ENCODE measurements at places on chromosomes 5 and 9.

GRCh38 chr5:42715785-42716184, 40.8 kb upstream of the CCDC152 start:
- DNase-seq, result no peak

GRCh38 chr5:38905516-38905915, 59.7 kb downstream of the OSMR start:
- DNase-seq, result no peak

- no peak for DNase-seq
These were observed 297.1 kb upstream of the ATP10B start for GRCh38 chr5:161149078-161149477.

GRCh38 chr5:76175821-76176403, 92.7 kb downstream of the SV2C start:
- DNase-seq, result no peak

DNA sequence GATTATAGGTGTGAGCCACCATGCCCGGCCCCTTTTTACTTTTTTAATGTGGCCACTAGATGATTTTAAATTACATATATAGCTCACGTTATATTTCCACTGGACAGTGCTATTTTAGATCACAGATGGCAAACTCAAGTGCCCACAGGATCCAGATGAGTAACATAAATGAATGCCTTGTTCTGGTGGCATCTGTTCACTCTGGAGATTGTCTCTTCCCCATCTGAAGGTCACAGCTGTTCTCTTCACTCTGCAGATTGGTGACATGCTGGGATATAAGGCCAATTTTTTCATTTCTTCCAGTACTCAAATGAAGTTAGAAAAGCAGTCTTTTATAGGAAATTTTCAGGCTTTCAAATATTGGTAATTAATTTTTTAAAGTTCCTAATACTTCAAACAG, 160.1 kb downstream of the DOCK8 start:
- no peak for DNase-seq

DNA sequence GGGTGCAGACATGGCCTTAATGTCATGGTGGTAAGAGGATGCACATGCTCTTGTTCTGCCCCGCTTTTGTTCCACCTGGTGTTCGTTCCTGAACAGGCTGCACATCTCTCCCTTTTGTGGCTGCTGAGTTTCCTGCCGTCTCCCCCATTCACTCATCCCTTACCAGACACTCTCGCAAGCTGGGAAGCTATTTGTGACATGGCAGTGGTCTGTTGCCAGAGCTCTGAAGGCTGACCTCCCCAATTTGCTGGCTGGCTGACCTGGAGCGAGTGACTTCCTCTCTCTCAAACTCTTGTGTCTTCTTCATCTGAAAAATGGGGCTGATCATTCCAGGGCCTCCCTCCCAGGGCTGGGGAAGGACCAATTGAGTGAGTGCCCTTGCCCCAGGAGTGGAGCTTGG, 35.9 kb downstream of the HRH2 start:
- DNase-seq, result no peak

- DNase-seq, result no peak
These were observed 53.2 kb upstream of the KCNMB1 start for GRCh38 chr5:170442391-170442790.

- no peak for DNase-seq
These were observed 422.3 kb upstream of the WWC1 start for GRCh38 chr5:167869125-167869524.

DNA sequence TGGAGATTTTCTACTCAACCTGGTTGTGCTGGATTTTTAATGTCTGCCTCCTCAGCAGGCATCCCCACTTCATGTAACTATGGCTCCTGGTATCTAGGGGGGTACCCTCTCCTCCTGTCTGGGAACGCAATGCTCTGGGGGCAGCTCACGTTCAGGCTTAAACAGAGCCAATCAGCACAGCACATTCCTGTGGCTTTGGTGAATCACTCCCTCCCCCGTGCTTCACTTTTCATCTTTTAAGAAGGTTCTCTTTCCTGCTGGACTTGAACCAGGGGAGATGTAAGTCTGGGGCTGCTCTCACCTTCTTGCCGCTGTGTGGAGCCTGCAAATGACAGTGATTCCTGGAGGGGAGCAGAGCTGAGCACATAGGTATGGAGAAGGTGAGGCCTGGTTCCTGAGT, 101.2 kb downstream of the MSX2 start:
- no peak for DNase-seq

- no peak for DNase-seq
These were observed 41.0 kb downstream of the B4GALT1 start for GRCh38 chr9:33125871-33126823.

GRCh38 chr5:111813537-111813936, 56.5 kb upstream of the NREP start:
- DNase-seq, result no peak

- DNase-seq, result no peak
These were observed 374.3 kb downstream of the CCDC171 start for GRCh38 chr9:15927161-15927560.

- DNase-seq, result no peak
These were observed 570.4 kb downstream of the NR2F1-AS1 start for GRCh38 chr5:93010616-93011015.

DNA sequence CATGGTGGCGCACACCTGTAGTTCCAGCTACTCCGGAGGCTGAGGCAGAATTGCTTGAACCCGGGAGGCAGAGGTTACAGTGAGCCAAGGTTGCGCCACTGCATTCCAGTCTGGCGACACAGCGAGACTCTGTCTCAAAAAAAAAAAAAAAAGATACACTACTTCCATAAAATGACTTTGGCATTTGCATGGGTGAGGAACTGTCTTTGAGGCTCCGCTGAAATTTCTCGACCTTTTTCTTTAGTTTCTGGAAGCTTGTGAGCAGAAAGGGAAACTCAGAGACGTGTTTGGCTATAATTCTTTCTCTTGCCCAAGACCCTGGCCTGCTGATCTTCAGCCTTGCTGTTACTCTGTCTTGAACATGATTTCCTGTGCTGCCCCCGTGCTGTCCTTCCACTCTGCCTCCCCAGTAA, 37.3 kb downstream of the SPIN1 start:
- DNase-seq, result no peak

DNA sequence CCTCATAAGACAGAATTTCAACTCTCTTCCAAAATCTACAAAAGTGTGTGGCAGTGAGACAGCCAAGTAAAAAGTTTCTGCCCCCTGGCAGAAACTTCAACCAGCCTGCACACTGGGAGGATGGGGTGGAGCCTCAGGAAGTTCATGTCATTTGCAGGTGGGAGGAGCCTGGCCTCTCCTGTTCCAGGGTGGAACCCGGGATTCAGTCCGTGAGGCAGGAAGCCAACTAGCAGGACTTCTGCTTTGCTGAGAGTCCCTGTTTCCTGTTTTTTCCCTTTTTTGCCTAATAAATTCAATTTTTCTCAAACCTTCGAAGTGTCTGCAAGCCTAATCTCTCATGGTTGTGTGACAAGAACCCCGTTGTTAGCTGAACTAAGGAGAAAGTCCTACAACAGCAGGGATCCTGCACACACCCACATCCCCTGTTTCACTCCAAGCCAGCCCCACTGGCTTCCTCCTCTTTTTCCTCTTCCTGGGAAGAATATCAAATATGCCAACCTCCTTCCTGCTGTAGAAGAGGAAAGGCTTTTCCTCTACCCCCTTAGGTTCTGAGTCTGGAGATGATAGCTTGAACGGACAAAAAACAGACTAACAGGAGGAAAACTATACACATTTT, 69.3 kb downstream of the ALDH7A1 start:
- DNase-seq, result no peak

- no peak for DNase-seq
These were observed 124.4 kb downstream of the SSBP2 start for GRCh38 chr5:81626524-81626923.

GRCh38 chr5:142287973-142288313, 36.9 kb downstream of the SPRY4 start:
- no peak for DNase-seq

DNA sequence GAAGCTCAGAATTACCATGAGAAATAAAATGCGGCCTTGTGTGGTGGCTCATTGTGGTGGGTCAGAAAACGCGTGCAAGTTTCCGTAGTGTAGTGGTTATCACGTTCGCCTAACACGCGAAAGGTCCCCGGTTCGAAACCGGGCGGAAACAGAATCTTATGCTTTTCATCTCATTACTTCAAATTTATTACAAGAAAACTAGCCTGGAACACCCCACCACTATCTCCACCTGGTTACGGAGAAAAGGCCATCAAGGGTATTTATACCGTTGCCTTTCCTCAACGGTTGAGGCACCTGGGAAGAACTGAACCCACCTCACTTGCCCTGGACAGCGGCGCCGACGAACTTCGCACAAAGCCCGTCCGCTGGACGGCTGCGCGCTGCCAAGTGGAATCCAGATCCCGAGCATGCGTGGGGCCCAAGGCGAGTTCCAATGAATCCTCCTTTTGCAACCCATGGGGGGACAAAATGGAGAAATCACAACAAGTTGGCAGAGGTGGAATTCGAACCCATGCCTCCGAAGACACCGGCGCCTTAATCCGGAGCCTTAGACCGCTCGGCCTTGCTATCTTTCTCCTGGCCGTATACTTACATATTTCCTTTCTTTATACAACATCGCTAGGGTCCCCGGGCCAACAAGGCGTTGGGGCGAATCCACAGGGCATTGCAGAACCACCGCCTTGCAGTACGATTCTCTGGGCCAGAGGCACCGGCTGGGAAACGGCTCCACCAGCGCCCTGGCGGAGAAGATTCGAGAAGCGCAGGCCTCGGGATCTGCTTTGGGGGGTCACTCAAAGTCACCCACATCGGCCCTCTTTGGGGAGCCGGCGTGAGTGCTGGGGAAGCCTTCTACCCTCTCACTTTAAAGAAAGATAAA, 16.9 kb downstream of the OR2V2 start:
- no peak for DNase-seq

DNA sequence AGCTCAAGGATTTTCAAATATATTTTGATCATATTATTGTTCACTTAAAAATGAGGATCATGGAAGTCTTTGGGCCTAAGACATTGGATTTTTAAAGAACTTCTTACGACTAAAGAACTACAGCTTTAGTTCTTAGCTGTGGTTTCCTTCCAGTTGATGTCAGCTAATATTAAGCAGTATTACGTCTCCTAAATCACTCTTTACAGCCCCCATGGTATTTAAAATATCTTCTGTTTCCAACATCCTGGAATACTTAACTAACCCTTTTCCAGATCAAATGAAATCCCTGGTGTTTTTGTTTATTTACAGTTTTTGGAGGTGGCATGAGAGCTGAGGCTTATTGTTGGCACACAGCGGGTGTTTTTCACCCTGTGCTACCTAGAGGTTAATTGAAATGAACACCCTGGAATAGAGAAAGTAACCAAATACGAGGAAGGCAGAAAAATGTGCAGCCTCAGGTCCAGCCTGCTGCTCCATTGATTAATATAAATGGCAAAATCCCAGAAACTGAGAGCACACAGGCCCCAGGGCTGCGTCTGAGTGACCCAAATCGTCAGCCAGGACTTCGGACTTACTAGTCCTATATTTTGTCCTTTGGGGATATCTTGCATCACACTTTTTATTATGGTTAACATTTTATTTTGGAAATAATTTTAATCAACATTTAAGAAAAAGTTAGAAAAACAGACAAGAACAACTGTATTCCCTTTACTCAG, 52.3 kb upstream of the ICE1 start:
- DNase-seq, result no peak

DNA sequence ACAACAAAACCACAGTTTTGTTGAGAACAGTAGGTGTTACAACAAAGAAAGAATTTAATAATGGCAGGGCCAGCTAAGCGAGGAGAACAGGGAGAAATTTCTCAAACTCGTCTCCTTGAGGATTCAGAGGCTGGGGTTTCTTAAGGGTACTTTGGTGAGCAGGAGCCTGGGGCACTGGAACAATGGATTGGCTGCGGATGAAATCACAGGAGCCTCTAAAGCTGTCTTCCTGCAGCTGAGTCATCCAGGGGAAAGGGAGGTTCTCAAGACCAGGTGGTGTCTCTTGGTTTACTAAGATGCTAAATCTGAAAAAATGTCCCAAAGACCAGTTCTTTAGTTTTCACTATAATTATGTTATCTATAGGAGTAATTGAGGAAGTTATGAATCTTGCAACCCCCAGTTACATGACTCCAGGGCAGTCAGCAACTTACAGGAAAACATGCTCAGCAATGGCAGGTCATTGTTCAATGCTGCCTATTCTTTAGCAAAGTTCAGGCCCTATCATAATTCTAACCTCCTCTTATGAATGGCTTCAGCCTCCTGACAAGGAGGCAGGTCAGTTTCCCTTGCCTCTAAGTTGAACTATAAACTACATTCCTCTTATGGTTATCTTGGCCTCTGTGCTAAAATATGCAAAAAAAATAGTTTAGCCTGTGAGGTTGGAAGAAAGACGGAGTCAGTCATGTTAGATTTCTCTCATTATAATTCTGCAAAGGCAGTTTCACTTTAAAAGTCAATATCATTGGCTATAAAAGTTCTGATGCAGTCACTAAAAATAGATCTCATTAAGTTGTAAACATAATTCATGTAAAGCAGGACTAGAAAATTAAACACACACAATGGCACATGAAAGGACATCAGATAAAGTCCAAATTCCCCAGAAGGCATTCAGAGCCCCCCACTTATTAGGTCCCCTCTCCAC, 63.3 kb upstream of the CKS2 start:
- DNase-seq, result no peak

DNA sequence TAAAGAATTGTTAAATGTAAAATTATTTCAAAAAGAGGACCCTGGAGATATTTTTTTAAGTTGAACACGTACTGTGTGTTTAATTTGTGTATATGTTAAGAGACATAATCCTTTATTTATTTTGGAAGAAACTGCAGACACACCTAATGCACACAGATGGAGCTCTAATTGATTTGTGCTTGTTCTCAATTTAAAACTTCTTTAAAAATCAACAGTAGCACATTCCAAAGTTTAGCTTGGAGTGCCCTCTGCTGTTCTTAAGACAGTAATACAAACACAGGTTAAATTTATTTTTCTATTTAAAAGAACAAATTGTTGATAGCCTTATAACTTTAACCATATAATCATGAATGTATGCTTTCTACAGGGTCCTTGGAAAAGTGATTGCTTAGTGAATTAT, 277.6 kb upstream of the ADAMTS16 start:
- DNase-seq, result peak; percentile 54

GRCh38 chr5:135027697-135028615, 6.1 kb downstream of the PITX1 start:
- no peak for DNase-seq

DNA sequence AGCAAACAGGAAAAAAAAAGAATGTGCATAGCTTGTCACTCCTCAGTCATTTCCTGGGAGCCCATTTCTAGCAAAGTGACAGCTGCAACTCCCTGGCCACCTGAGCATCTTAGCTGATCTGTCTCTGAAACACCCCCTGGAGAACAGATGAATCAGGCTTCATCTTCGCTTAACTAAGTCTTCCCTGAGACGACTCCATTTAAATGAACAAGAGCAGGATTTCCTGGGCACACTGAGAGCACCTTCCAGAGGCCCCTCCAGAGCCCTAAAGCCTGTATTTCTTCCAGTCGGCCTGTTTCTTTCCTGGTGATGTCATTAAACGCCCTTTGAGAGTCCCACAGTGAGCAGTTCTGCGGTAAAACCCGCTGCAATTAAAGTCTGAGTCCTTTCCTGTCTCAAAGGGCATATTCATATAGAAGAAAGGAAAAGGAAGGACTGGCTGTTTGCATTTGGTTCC, 13.9 kb downstream of the TGFBI start:
- no peak for DNase-seq

DNA sequence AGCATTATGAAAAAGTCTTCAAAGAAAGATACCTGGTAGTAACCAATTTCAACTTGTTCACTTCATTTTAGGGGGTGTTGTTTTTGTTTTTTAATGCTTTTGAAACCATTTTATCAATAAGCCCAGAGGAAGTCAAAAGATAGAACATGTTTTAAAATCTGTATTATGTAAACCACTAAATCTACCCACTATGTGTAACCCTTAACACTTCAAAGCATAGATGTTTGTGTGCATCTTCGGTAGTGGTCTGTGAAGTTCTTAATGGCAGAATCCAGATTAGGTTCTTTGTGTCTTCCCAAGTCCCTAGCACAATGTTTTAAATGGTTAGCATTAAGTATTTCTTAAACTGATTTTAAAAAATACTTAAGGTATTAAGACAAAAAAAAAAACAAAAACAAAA, 6.3 kb downstream of the PLAA start:
- no peak for DNase-seq
